ENCODE measurements at places on chromosomes 5 and 9.
A peak's percentile ranks its signal among the peaks of the same experiment; 100 is the strongest.

GRCh38 chr5:176481711-176482110, 33.5 kb downstream of the FAF2 start:
- no peak for DNase-seq

DNA sequence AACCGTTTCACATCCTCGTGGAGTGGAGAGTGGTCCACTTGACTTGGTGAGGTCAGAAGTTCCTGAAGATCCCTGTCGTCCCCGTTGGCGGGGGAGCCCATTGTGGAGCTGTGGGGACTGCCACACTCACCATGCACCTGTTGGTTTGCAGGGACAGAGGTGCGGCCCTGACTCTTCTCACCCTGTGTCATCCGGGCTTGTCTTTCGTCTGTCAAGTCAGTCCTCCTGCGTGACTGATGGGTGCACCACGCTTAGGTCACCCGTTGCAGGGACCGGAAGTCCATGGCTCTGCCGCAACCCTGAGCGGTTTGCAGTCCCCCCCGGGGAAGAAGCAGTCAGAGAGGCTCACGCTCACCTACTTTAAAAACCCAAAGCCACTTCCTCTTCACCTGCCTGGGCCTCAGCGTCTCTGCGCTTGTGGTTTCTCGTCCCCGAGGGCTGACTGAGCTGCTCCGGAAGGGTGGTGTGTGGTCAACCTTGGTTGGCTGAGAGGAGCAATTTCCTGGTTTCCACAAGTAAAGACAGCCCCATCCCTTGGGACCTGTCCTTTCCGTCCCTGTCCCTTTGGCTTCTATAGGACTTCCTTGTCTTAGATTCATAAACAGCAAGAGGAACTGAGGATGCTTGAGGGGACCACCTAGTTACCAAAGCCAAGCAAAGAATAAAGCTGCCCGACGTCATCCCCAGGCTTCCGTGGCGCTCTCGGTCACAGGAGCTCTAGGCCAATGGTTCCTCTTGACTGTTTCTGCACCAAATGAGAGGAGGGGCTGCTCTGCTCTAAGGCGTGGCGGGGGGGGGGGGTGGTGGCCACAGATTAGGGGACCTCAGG, 53.2 kb downstream of the USP20 start:
- DNase-seq = peak; percentile 78

GRCh38 chr5:90598293-90598692, 39.7 kb downstream of the ADGRV1 start:
- no peak for DNase-seq

DNA sequence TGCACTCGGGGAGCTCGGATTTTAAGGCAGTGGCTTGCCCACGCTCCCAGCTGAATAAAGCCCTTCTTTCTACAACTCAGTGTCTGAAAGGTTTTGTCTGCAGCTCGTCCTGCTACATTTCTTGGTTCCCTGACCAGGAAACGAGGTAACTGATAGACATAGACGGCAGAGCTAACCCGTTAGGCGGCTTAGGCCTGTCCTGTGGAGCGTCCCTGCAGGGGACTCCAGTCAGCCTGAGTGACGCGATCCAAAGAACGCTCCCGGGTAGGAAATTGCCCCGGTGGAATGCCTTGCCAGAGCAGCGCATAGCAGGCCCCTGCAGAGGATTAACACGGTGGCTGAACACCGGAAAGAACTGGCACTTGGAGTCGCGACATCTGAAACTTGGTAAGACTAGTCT, 1.8 kb upstream of the SELENOP start:
- no peak for DNase-seq

GRCh38 chr5:103511554-103511885, 51.1 kb downstream of the NUDT12 start:
- no peak for DNase-seq

DNA sequence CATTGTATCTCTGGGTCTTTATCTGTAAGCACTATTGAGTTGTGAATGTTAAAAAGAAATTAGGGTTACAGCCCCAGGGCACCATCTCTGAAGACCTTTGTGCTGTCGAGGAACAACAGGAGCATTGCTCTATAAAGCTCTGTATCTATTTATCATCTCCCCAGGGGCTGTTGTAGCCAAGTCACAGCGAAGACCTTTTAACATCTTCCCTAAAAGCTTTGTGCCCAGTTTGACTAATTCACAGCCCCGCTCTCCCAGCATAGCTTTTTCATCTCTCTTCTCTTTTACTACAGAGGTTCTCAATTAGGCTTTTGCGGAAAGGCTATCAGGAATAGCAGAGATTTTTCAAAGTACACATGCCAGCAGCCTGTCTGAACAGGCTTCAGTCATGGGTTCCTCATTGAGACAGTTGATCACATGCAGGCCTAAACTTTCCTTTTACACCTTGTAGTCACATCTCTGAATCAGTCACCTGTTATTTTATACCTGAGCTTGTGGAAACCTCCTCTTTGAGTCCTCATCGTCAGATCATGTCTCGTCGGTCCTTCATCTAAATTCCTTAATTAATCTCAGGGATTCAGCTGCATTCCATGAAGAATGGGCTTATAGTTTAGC, 140.5 kb downstream of the NPR3 start:
- DNase-seq = no peak

GRCh38 chr5:124527220-124527991, 219.0 kb downstream of the ZNF608 start:
- DNase-seq = no peak

DNA sequence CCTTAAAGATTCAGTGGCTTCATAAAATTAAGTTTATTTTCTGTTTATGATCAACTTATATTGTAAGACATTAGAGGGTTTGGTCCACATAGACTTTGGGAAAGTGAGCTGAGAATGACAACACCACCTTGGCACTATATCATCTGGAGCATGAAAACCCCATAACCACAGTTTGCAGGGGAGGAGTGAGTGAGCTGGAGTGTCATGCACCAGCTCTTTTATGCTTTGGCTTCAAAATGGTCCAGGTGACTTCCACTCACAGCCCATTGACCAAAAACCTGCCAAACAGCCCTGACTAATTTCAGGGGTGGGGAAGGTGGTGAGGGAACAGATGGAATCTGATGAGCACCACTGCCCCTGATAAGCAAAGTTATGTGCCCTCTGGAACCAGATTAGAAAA, 295.8 kb downstream of the DMRTA1 start:
- no peak for DNase-seq

- no peak for DNase-seq
Measured at GRCh38 chr9:81772144-81772543, 82.8 kb upstream of the TLE1 start.
